ENCODE measurements at places on chromosomes 11 and 22.

DNA sequence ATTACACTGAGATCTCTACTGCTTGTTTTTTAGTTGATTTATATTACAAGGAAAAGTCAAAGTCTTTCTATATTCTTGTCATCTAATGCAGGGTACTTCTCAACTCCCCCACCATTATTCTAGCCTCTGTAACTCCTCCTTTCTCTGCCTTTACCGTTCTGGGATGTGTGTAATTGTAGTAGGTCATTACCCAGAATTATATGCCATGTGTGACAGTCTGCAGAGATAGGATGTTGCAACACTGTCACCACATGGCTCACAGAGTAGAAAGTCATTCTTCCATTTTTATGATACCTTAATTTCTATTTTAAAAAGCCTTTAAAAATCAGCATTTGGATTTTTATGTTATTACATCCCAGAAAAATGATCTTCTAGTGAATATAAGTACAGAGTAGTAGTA is 32.7 kb downstream of the ZNF143 start:
- DNase-seq = no peak

GRCh38 chr22:45090497-45090910 is 73.2 kb upstream of the NUP50 start:
- no peak for DNase-seq

DNA sequence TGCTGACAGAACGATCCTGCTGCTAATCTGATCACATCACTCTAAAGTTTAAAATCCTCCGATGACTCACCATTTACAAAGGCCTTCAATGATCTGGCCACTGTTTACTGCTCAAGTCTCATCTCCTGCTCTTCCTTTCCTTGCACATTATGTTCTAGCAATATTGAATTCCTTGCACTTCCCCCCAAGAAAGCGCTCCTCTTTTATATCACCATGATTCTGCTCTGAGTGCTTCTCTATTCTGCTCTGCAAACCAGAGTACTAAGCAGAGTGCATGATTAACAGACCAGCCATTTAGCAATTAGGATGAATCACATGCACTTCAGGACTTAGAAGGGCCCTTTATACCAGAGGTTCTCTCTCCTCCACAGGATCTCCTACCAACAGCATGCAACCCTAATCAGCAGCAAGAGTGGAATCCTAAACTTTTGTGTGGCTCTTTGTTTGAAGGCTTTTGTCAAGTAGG is 1122.8 kb upstream of the CCDC90B start:
- no peak for DNase-seq

DNA sequence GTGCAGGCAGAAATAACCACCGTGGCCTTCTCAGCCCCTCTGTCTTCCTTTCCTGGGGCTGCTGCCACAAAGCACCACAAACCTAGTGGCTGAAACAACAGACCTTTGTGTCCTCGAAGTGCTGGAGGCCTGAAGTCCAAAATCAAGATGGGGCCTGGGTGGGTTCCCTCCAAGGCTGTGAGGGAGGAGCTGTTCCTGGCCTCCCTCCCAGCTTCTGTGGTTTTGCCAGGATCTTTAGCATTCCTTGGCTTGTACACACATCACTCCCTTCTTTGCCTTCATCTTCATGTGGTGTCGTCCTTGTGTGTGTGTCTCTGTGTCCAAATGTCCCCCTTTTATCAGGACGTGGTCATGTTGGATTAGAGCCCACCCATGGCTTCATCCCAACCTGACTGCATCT is 29.0 kb upstream of the PARVG start:
- no peak for DNase-seq

GRCh38 chr11:24496736-24497725 is at the start of gene LUZP2:
LUZP2 (plus strand) TSS chr11:24497053.
- peak; percentile 57 for DNase-seq

GRCh38 chr11:8233691-8234424 is 29.8 kb downstream of the LMO1 start:
- DNase-seq = peak; percentile 75

DNA sequence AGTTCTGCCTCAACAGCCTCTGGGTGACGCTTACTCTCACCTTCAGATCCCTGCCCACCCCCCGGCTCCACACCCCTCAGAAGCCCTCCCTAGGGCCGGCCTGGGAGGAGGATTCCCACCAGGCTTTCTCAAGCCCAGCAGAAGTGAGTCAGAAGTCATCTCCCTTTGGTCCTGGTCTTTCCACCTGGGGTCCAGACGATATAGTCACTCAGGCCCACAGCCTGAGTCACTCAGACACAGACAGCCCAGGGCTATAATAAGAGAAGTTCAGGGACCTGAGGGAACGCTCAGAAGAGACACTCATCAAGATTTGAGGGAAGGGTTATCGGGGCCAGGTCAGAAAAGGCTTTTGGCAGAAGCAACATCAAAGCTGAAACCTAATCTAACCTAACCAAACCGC is 127.1 kb downstream of the SPATA19 start:
- DNase-seq = no peak

DNA sequence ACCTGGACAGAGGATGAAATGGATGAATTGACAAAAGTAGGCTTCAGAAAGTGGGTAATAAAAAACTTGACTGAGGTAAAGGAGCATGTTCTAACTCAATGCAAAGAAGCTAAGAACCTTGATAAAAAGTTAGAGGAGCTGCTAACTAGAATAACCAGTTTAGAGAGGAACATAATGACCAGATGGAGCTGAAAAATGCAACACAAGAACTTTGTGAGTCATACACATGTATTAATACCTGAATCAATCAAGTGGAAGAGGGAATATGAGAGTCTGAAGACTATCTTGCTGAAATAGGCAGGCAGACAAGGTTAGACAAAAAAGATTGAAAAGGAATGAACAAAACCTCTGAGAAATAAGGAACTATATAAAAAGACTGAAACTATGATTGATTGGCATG is 47.9 kb upstream of the SLC22A9 start:
- no peak for DNase-seq

- no peak for DNase-seq
Measured at GRCh38 chr11:115803073-115803740, 299.0 kb upstream of the CADM1 start.

DNA sequence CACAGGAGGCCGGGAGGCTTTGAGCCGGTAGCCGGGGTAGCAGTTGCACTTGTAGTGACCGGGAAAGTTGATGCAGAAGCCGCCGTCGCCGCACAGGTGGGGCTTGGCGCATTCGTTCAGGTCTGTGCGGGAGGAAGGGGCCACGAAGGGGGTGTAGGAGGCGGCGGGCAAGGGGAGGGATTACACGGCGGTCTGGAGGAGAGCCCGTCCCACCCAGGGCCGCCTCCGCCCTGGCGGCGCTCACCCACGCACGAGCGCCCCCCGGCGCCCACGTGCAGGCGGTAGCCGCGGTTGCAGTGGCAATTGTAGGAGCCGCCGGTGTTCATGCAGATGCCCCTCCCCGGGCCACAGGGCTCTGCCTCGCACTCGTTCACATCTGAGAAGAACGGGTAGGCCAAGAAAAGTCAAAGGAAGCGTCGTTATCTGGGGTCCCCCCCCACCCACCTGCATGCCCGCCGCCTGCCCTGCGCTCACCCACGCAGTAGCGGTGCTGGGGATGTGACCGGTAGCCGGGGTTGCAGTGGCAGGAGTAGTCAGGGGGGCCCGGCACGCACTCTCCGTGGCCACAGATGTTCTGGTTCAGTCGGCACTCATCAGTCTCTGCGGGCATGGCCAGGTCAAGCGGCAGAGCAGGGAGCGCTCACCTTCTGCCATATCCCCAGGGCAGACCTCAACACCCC is 10.6 kb downstream of the LTBP3 start:
- no peak for DNase-seq
